ENCODE measurements at places on chromosomes 3 and 15. TPM values are rescaled to one million over a fixed set of nuclear protein-coding genes. Genes with fewer than 3 reads are reported as not detected.

The ITGA11 gene
- total RNA-seq, result not detected

The LEKR1 gene
- 2.9 TPM for total RNA-seq

The CCR2 gene
- 0.16 TPM for total RNA-seq

The ARGFX gene
- total RNA-seq, result not detected

The KNG1 gene
- not detected for total RNA-seq

The GOLGA8R gene
- total RNA-seq, result 1.3 TPM

DNA sequence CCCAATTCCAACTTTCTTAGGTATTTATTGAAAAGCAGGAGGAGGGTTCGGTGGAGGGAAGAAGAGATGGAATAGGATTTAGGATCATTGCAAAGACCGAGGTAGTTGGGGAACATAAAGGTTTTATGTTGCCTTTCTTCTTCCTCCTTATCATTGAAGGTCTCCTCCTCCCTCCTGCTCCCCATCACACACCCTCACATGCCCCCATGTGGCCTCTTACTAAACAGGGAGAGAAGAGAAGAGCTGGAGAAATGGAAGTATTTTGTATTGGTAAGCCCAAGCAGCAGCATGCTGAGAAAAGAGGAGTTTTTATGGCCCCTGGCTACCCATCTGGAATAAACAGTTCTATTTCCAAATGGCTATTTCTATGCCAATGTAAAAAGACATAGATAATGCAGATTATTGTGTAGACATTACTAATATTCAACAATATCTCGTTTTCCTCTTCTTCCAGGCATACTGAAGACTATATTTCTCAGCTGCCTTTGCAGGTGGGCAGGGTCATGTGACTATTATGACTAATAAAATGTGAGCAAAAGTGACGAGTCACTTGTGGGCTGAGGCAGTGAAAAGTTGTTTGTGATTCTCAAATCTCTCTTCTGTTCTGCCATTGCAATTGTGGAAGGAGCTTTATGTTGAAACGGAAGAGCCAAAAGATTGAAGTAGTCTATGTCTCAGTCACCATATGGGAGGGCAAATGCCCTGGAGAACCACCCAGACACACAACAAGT, 5.2 kb upstream of the GPR176 start:
- H3K27ac ChIP-seq, result peak overlapping the region; percentile 26
- H3K27me3 ChIP-seq, result peaks cover 9% of the 10 kb centered on the region
- DNase-seq, result no peak
- H3K36me3 ChIP-seq, result no peaks in the 10 kb centered on the region
- H3K4me3 ChIP-seq, result no peak overlapping the region

DNA sequence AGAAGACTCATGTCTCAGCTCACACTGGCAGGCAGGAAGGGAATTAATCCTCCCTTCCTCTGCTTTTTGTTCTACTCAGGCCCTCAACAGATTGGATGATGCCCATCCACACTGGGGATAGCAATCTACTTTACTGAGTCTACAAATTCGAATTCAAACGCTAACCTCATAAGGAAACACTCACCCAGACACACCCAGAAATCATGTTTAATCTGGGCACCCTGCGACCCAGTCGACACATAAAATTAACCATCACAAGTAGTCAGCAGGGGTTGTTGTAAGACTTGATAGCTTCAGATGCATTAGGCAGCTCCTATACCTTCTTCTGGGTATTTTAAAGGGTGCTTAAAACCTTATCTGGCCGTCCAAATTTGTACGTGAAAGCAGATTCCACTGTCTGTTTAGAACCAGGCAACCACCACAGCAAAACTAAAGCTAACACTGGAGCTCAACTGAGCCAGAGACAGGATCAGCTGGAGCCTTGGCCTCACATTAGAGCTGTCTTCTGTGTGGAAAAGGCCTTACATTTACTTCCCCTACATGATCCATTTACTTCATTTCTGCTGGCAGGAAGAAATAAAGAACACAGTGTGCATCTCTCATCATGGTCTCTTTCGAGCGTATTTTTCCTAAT, 407.3 kb upstream of the PPP2R3A start:
- no peak for DNase-seq
- no peaks in the 10 kb centered on the region for H3K4me1 ChIP-seq
- H3K27me3 ChIP-seq, result no peaks in the 10 kb centered on the region
- H3K27ac ChIP-seq, result no peak overlapping the region

- H3K4me3 ChIP-seq, result no peak overlapping the region
- H3K27ac ChIP-seq, result no peak overlapping the region
- no peaks in the 10 kb centered on the region for H3K4me1 ChIP-seq
Measured at GRCh38 chr3:183015185-183015584, 34.8 kb upstream of the DCUN1D1 start.

GRCh38 chr15:84846269-84846668, 29.1 kb downstream of the ALPK3 start:
- no peak overlapping the region for H3K27ac ChIP-seq
- H3K27me3 ChIP-seq, result no peaks in the 10 kb centered on the region
- H3K4me1 ChIP-seq, result no peaks in the 10 kb centered on the region
- DNase-seq, result no peak
- no peak overlapping the region for H3K4me3 ChIP-seq

GRCh38 chr3:185823078-185824044, 1.5 kb downstream of the IGF2BP2 start:
- no peak overlapping the region for H3K27ac ChIP-seq
- peak overlapping the region; percentile 81 for H3K4me3 ChIP-seq
- H3K27me3 ChIP-seq, result peaks cover 51% of the 10 kb centered on the region
- no peaks in the 10 kb centered on the region for H3K36me3 ChIP-seq
- peaks cover 16% of the 10 kb centered on the region for H3K4me1 ChIP-seq
- DNase-seq, result peak; percentile 29

DNA sequence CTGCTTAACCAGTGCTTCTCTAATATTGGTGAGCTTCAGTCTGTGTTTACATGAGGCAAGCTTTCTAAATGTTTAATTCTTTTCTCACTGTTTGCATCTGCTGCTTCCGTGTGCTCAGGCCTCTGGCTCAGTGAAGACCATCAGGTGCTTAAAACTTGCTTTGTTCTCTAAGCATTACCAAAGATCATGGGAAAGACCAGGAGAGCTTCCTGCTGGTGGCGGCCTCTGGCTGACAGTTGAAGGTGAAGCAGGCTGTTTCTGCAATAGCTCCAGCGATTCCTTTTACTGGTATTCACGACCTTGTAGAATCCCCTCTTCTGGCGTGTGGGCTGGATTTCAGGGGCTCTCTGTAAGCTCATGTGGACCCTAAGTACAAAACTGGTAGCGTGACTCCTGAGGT, 45.1 kb downstream of the EDEM1 start:
- peaks cover 9% of the 10 kb centered on the region for H3K4me1 ChIP-seq
- no peak overlapping the region for H3K4me3 ChIP-seq
- no peak overlapping the region for H3K27ac ChIP-seq
- H3K36me3 ChIP-seq, result no peaks in the 10 kb centered on the region
- H3K27me3 ChIP-seq, result no peaks in the 10 kb centered on the region
- DNase-seq, result no peak

GRCh38 chr3:62094461-62094860, 278.9 kb downstream of the FEZF2 start:
- H3K4me3 ChIP-seq, result no peak overlapping the region
- no peaks in the 10 kb centered on the region for H3K36me3 ChIP-seq
- H3K27ac ChIP-seq, result no peak overlapping the region
- DNase-seq, result no peak

GRCh38 chr15:96500508-96500907, 170.0 kb downstream of the NR2F2 start:
- H3K27me3 ChIP-seq, result no peaks in the 10 kb centered on the region
- H3K36me3 ChIP-seq, result no peaks in the 10 kb centered on the region
- no peak overlapping the region for H3K27ac ChIP-seq
- no peak for DNase-seq

DNA sequence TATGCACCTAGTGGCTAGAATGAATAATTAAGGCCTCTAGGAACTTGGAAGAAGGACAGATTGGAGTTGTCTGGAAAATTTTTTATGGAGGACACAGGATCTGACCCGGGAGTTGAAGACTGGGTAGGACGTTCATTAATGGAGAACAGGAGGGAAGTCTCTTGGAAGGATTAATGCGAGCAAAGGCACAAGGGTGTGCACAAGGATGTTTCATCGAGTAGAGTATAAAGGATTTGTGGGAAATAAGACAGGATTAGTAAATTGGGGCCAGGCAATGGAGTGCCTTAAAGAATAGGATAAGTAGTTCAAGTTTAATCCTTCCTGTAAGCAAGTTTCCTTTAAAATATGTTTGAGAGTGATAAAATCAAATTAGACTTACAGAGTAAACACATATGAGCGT, 14.6 kb downstream of the LMOD3 start:
- H3K4me3 ChIP-seq, result no peak overlapping the region
- H3K27me3 ChIP-seq, result no peaks in the 10 kb centered on the region
- H3K36me3 ChIP-seq, result peaks cover 29% of the 10 kb centered on the region
- H3K27ac ChIP-seq, result no peak overlapping the region
- DNase-seq, result no peak

GRCh38 chr3:42080453-42080872, 10.7 kb upstream of the TRAK1 start:
- H3K4me3 ChIP-seq, result peak overlapping the region; percentile 74
- no peaks in the 10 kb centered on the region for H3K27me3 ChIP-seq
- H3K4me1 ChIP-seq, result peaks cover 85% of the 10 kb centered on the region
- peak overlapping the region; percentile 97 for H3K27ac ChIP-seq
- peaks cover 12% of the 10 kb centered on the region for H3K36me3 ChIP-seq

DNA sequence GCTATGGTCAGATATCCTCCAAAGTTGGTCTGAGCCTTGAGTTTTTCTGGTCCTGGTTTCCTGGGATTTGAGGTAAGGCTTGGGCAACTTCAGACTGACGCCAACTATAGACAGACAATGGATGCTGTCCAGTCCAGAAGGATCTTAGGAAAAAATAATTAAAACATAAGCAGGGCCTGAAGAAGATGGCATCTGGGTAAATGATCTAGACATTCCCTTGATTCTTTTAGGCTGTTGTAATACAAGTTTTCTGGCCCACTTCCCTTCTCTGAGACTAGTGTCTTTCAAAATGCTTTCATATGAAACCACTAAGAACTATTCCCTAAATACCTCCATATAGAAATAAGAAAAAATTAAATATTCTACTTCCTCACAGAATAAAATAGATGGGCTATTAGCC, 47.7 kb upstream of the PLXND1 start:
- peaks cover 25% of the 10 kb centered on the region for H3K36me3 ChIP-seq
- no peak for DNase-seq
- no peak overlapping the region for H3K27ac ChIP-seq
- peaks cover 8% of the 10 kb centered on the region for H3K4me1 ChIP-seq
- H3K4me3 ChIP-seq, result no peak overlapping the region
- no peaks in the 10 kb centered on the region for H3K27me3 ChIP-seq

GRCh38 chr3:135964160-135964955, 1.2 kb upstream of the PPP2R3A start:
- peaks cover 27% of the 10 kb centered on the region for H3K27me3 ChIP-seq
- no peak overlapping the region for H3K27ac ChIP-seq
- peak overlapping the region; percentile 74 for H3K4me3 ChIP-seq
- no peak for DNase-seq
- peaks cover 9% of the 10 kb centered on the region for H3K4me1 ChIP-seq

- peaks cover 75% of the 10 kb centered on the region for H3K36me3 ChIP-seq
- H3K4me1 ChIP-seq, result peaks cover 90% of the 10 kb centered on the region
Measured at GRCh38 chr3:15327941-15328340, 4.4 kb downstream of the SH3BP5 start.

GRCh38 chr3:110969229-110970211, 102.1 kb upstream of the NECTIN3 start:
- H3K4me1 ChIP-seq, result no peaks in the 10 kb centered on the region
- no peak overlapping the region for H3K4me3 ChIP-seq
- H3K27me3 ChIP-seq, result no peaks in the 10 kb centered on the region
- H3K36me3 ChIP-seq, result no peaks in the 10 kb centered on the region
- no peak overlapping the region for H3K27ac ChIP-seq

GRCh38 chr3:153599685-153600084, 437.7 kb downstream of the RAP2B start:
- H3K27ac ChIP-seq, result no peak overlapping the region
- no peak overlapping the region for H3K4me3 ChIP-seq
- H3K36me3 ChIP-seq, result no peaks in the 10 kb centered on the region
- H3K4me1 ChIP-seq, result no peaks in the 10 kb centered on the region
- H3K27me3 ChIP-seq, result no peaks in the 10 kb centered on the region

GRCh38 chr3:48232734-48233133, 8.2 kb upstream of the ZNF589 start:
- H3K4me1 ChIP-seq, result peaks cover 27% of the 10 kb centered on the region
- DNase-seq, result peak; percentile 34
- no peaks in the 10 kb centered on the region for H3K36me3 ChIP-seq
- H3K27me3 ChIP-seq, result no peaks in the 10 kb centered on the region
- H3K27ac ChIP-seq, result peak overlapping the region; percentile 19
- peak overlapping the region; percentile 32 for H3K4me3 ChIP-seq

- H3K36me3 ChIP-seq, result no peaks in the 10 kb centered on the region
- no peak overlapping the region for H3K4me3 ChIP-seq
- H3K27me3 ChIP-seq, result no peaks in the 10 kb centered on the region
- no peak overlapping the region for H3K27ac ChIP-seq
- H3K4me1 ChIP-seq, result no peaks in the 10 kb centered on the region
Measured at GRCh38 chr15:47674586-47675232, 42.6 kb upstream of the SEMA6D start.

GRCh38 chr3:187946163-187946691, 201.0 kb upstream of the BCL6 start:
- H3K27ac ChIP-seq, result peak overlapping the region; percentile 11
- H3K27me3 ChIP-seq, result peaks cover 12% of the 10 kb centered on the region
- DNase-seq, result no peak

GRCh38 chr3:160330109-160330508, 68.9 kb downstream of the IFT80 start:
- no peak overlapping the region for H3K4me3 ChIP-seq
- no peak for DNase-seq
- no peaks in the 10 kb centered on the region for H3K27me3 ChIP-seq

- peak overlapping the region; percentile 98 for H3K27ac ChIP-seq
- peaks cover 11% of the 10 kb centered on the region for H3K36me3 ChIP-seq
- H3K4me3 ChIP-seq, result peak overlapping the region; percentile 13
- DNase-seq, result no peak
Measured at GRCh38 chr15:90188914-90189748, 12.0 kb upstream of the SEMA4B start.
